Testis (tissue), 5 donors: ENCODE measurements at places on chromosomes 3 and 15. TPM values are rescaled to one million over a fixed set of nuclear protein-coding genes. Genes with fewer than 3 reads are reported as not detected.

DNA sequence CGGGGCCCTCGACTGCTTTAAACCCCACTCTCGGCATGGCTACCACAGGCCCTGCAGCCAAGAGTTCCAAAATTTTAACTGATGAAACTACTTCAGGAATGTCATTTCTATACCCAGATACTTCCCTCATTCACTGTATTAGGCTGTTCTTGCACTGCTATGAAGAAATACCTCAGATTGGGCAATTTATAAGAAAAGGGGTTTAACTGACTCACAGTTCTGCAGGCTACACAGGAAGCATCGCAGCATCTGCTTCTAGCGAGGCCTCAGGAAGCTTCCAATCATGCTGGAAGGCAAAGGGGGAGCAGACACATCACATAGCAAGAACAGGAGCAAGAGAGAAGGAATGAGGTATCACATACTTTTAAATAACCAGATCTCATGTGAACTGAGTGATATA, 21.6 kb upstream of the ALCAM start:
- no peaks in the 10 kb centered on the region for H3K36me3 ChIP-seq
- H3K27ac ChIP-seq: no peak overlapping the region
- no peak overlapping the region for H3K4me3 ChIP-seq
- no peaks in the 10 kb centered on the region for H3K27me3 ChIP-seq
- DNase-seq: no peak

DNA sequence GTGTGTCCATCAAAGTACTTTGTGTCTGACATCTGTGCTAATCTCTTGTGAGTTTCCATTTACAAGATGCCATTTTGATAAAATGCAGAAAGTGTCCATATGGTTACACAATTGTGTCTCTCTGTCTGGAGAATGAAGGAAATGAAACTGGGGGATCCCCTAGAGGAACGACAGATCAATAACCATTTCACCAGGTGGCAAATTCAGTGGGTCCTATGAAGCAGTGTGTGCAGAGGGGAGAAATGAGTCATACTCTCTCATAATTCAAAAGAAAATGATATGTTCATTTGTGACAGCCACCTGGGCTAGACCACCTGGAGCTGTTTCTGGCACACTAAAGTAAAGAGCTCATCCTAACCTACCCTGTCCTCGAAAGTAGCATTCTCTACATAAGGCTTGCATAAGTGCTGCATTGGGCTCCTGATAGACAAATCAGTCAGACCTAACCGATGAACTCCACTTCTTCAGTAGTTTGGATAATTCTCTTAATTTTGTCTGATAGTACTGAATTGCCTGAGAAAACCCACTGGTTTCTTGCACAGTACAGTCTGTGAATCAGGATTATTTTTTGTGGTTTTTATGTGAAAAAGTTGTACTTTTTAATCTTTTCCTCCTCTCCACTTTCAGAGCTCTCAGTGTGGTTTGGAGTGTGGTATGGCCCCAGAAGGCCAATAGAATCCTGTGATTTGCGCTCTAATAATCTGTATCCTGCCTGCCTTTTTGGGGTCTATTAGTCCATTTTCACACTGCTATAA, 10.3 kb upstream of the CD47 start:
- H3K27ac ChIP-seq: no peak overlapping the region
- no peak for DNase-seq
- no peaks in the 10 kb centered on the region for H3K36me3 ChIP-seq
- no peak overlapping the region for H3K4me3 ChIP-seq

DNA sequence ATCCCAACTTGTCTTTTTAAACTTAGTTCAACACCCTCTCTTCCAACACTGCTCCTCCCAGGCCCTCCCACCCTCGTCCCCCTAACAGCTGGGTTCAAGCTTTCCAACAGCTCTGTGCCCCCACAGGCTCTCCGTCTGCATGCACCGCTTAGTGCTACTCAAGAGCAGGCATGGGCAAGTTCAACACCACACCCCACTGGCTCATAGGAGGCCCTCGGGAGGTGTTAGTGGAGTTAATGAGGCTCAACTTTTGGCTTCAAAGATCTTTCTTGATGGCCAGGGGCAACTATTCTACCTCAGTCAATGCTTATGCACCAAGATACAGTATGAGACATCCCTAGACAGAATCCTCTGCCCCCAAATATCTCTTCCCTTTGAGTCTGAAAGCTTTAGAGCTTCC, 114.4 kb downstream of the ANP32A start:
- no peaks in the 10 kb centered on the region for H3K4me1 ChIP-seq
- H3K27me3 ChIP-seq: no peaks in the 10 kb centered on the region
- no peaks in the 10 kb centered on the region for H3K36me3 ChIP-seq
- DNase-seq: no peak
- no peak overlapping the region for H3K4me3 ChIP-seq

QRICH1 gene
- 280 TPM for total RNA-seq

RAB27A gene
- total RNA-seq: 13.7 TPM

IQGAP1 gene
- 102 TPM for total RNA-seq

DNA sequence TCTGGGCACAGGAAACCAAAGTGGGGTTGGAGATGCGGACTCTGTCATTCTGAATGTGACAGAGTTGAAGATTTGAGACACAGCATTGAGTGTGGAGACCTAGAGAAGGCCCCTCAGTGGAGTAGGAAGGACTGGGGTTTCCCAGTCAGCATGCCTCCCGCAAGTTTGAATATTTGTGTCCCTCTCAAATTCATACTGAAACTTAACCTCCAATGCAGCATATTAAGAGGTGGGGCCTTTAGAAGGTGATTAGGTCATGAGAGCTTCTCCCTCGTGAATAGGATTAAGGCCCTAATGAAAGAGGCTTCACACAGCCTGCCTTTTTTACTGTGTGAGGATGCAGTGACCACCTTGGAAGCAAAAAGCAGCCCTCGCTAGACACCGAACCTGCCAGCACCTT, 8.0 kb downstream of the HDDC3 start:
- no peaks in the 10 kb centered on the region for H3K4me1 ChIP-seq
- no peak overlapping the region for H3K4me3 ChIP-seq
- no peaks in the 10 kb centered on the region for H3K36me3 ChIP-seq
- H3K27me3 ChIP-seq: no peaks in the 10 kb centered on the region
